ENCODE measurements at places on chromosomes 13 and 19. TPM values are rescaled to one million over a fixed set of nuclear protein-coding genes. Genes with fewer than 3 reads are reported as not detected.

Gene ZSWIM4
- total RNA-seq, result 1.6 TPM

Gene ALOX5AP
- total RNA-seq, result 3.5 TPM

Gene SPATA13
- total RNA-seq, result 16.7 TPM

Gene LRRC4B
- total RNA-seq, result 1.1 TPM

Gene HNRNPA1L2
- total RNA-seq, result 1.0 TPM

Gene LGALS14
- total RNA-seq, result not detected

Gene TMEM161A
- total RNA-seq, result 22.7 TPM

Gene IGFL1
- not detected for total RNA-seq

Gene ADGRE2
- 1.0 TPM for total RNA-seq

- peaks cover under 1% of the 10 kb centered on the region for H3K4me1 ChIP-seq
- no peak for DNase-seq
- H3K27me3 ChIP-seq, result no peaks in the 10 kb centered on the region
- no peaks in the 10 kb centered on the region for H3K36me3 ChIP-seq
- no peak overlapping the region for H3K27ac ChIP-seq
Measured at GRCh38 chr13:94323764-94324758, 155.4 kb downstream of the DCT start.

GRCh38 chr13:33145667-33146066 lies 129.4 kb downstream of the KL start:
- H3K4me3 ChIP-seq, result no peak overlapping the region
- no peak overlapping the region for H3K27ac ChIP-seq
- no peaks in the 10 kb centered on the region for H3K36me3 ChIP-seq
- DNase-seq, result no peak
- H3K4me1 ChIP-seq, result no peaks in the 10 kb centered on the region

GRCh38 chr13:40981949-40982348 lies 37.2 kb downstream of the ELF1 start:
- peak overlapping the region; percentile 69 for H3K27ac ChIP-seq
- H3K36me3 ChIP-seq, result peaks cover 1% of the 10 kb centered on the region
- peaks cover 7% of the 10 kb centered on the region for H3K4me1 ChIP-seq
- no peaks in the 10 kb centered on the region for H3K27me3 ChIP-seq
- DNase-seq, result no peak
- H3K4me3 ChIP-seq, result no peak overlapping the region

DNA sequence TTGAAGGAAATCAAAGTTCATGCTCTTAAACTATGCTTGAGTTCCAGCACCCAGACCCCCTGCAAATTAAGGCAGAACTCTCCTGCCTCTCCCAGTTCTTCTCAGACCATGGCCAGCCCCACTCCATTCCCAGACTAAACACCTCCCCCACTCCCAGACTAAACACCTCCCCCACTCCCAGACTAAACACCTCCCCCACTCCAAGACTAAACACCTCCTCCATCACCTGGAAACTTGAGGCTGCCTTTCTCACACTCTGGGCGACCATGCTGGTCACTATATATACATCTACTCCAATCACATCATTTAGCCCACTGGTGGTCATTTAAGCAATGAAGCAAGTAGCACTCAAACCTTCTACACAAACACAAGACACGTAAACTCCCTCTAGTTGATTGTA lies 57.2 kb downstream of the CAB39L start:
- no peaks in the 10 kb centered on the region for H3K27me3 ChIP-seq
- no peaks in the 10 kb centered on the region for H3K36me3 ChIP-seq
- H3K4me3 ChIP-seq, result no peak overlapping the region
- DNase-seq, result no peak
- no peak overlapping the region for H3K27ac ChIP-seq

DNA sequence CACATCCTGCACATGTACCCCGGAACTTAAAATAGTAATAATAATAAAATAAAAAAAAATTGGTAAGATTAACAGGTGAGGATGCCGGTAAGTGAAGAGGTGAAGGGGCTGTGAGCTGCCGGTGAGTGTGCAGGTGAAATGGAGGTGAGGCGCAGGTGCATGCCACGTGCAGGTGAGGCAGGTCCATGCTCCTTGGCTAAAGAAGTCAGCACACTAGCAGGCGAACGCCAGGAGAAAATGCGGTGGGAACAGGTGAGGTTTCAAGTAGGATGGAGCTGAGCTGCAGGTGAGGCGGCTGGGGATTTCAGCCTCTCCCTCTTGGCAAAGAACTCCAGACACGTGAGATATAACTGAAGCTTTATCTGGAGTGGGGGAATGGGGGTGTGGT lies 7.5 kb upstream of the TNFSF14 start:
- no peak for DNase-seq
- no peak overlapping the region for H3K27ac ChIP-seq
- no peak overlapping the region for H3K4me3 ChIP-seq
- no peaks in the 10 kb centered on the region for H3K4me1 ChIP-seq
- peaks cover 75% of the 10 kb centered on the region for H3K36me3 ChIP-seq

- H3K27ac ChIP-seq, result no peak overlapping the region
- peaks cover 4% of the 10 kb centered on the region for H3K27me3 ChIP-seq
- H3K4me1 ChIP-seq, result no peaks in the 10 kb centered on the region
- no peak for DNase-seq
- no peaks in the 10 kb centered on the region for H3K36me3 ChIP-seq
Measured at GRCh38 chr13:63409791-63410351, 1994.2 kb upstream of the PCDH20 start.

- H3K4me1 ChIP-seq, result no peaks in the 10 kb centered on the region
- H3K36me3 ChIP-seq, result no peaks in the 10 kb centered on the region
- H3K27me3 ChIP-seq, result no peaks in the 10 kb centered on the region
- no peak for DNase-seq
- H3K27ac ChIP-seq, result no peak overlapping the region
Measured at GRCh38 chr13:65378943-65379519, 1851.1 kb downstream of the PCDH9 start.

GRCh38 chr13:46342538-46342937 lies 44.5 kb downstream of the RUBCNL start:
- H3K27me3 ChIP-seq, result no peaks in the 10 kb centered on the region
- no peak overlapping the region for H3K4me3 ChIP-seq
- no peaks in the 10 kb centered on the region for H3K36me3 ChIP-seq

- H3K4me1 ChIP-seq, result peaks cover 43% of the 10 kb centered on the region
- no peak overlapping the region for H3K27ac ChIP-seq
- no peak for DNase-seq
- peaks cover 6% of the 10 kb centered on the region for H3K27me3 ChIP-seq
- no peaks in the 10 kb centered on the region for H3K36me3 ChIP-seq
Measured at GRCh38 chr13:78606471-78607408, 3.4 kb upstream of the POU4F1 start.

GRCh38 chr19:53581871-53582279 lies 43.9 kb downstream of the ZNF331 start:
- H3K36me3 ChIP-seq, result peaks cover 10% of the 10 kb centered on the region
- H3K4me1 ChIP-seq, result no peaks in the 10 kb centered on the region
- DNase-seq, result no peak
- no peak overlapping the region for H3K4me3 ChIP-seq
- H3K27ac ChIP-seq, result no peak overlapping the region

GRCh38 chr19:1534972-1535371 lies 11.1 kb downstream of the PLK5 start:
- H3K4me3 ChIP-seq, result no peak overlapping the region
- no peaks in the 10 kb centered on the region for H3K4me1 ChIP-seq
- no peaks in the 10 kb centered on the region for H3K36me3 ChIP-seq
- H3K27me3 ChIP-seq, result no peaks in the 10 kb centered on the region
- H3K27ac ChIP-seq, result no peak overlapping the region
- DNase-seq, result no peak

- no peaks in the 10 kb centered on the region for H3K4me1 ChIP-seq
- no peaks in the 10 kb centered on the region for H3K27me3 ChIP-seq
- DNase-seq, result no peak
- no peak overlapping the region for H3K27ac ChIP-seq
- no peak overlapping the region for H3K4me3 ChIP-seq
- no peaks in the 10 kb centered on the region for H3K36me3 ChIP-seq
Measured at GRCh38 chr13:32845952-32846950, 170.0 kb upstream of the KL start.

- no peak overlapping the region for H3K4me3 ChIP-seq
- no peak for DNase-seq
- H3K27me3 ChIP-seq, result no peaks in the 10 kb centered on the region
Measured at GRCh38 chr13:112616586-112617362, 28.8 kb upstream of the TUBGCP3 start.

GRCh38 chr13:112838842-112839117 lies 130.2 kb upstream of the MCF2L start:
- H3K27me3 ChIP-seq, result no peaks in the 10 kb centered on the region
- H3K4me1 ChIP-seq, result no peaks in the 10 kb centered on the region
- H3K4me3 ChIP-seq, result no peak overlapping the region
- H3K27ac ChIP-seq, result no peak overlapping the region
- peaks cover 10% of the 10 kb centered on the region for H3K36me3 ChIP-seq
- DNase-seq, result no peak

GRCh38 chr13:51045451-51045850 lies 65.6 kb downstream of the C13orf42 start:
- no peak for DNase-seq
- no peaks in the 10 kb centered on the region for H3K27me3 ChIP-seq
- H3K27ac ChIP-seq, result no peak overlapping the region
- no peaks in the 10 kb centered on the region for H3K36me3 ChIP-seq
- no peaks in the 10 kb centered on the region for H3K4me1 ChIP-seq

DNA sequence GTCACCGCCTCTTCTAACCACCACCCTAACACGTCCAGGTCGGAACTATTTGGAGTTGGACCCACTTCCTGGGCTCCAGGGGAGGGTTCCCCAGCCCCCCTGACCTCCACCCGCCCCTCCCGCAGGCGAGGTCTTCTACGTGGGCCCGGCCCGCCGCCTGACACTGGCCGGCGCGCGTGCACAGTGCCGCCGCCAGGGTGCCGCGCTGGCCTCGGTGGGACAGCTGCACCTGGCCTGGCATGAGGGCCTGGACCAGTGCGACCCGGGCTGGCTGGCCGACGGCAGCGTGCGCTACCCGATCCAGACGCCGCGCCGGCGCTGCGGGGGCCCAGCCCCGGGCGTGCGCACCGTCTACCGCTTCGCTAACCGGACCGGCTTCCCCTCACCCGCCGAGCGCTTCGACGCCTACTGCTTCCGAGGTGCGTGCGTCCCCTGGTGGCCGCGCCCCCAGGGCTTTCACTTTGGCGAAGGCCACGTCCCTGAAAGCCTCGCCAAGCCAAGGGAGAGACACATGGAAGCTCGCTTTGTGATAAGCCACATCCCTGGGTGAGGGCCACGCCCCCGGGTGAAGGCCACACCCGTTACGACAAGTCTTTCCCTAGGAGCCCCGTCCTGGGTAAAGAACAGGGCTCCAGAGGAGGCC lies 13.2 kb downstream of the NCAN start:
- DNase-seq, result peak; percentile 73
- H3K27me3 ChIP-seq, result no peaks in the 10 kb centered on the region
- peak overlapping the region; percentile 48 for H3K4me3 ChIP-seq
- no peak overlapping the region for H3K27ac ChIP-seq
- H3K4me1 ChIP-seq, result peaks cover 12% of the 10 kb centered on the region

DNA sequence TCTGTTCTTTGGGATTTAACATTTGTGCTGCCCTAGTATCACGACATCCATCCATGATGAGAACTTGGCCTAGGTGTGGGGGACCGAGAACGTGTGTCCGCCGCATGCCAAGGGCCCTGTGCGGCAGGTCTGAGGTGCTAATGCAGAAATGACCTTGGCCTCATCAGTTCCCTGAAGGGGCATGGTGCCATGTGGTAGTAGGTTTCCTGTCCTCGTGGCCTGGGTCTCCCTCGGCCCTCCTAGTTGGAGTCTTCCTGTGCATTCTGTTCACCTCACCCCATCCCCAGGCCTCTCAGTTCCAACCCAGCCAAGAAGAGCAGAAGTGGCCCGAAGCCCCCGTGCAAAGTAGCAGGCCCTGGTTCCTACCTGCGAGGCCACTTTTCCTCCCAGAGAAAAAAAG lies 59.8 kb downstream of the GGACT start:
- no peak overlapping the region for H3K27ac ChIP-seq
- H3K4me3 ChIP-seq, result no peak overlapping the region
- H3K27me3 ChIP-seq, result no peaks in the 10 kb centered on the region
- H3K36me3 ChIP-seq, result no peaks in the 10 kb centered on the region
- peaks cover 62% of the 10 kb centered on the region for H3K4me1 ChIP-seq

DNA sequence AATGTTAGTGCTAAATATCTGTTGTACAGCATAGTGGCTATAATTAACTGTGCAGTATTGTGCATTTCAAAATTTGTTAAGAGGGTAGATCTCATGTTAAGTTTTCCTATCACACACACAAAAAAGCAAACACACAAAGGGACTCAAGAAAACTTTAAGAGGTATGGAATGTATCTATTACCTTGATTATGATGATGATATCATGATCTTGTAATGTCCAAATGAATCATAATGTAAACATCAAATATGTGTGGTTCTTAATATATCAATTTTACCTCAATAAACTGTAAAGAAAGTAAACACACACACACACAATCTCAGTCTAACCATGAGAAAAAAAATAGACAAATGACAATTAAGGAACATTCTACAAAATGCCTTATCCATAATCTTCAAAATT lies 934.6 kb downstream of the SLITRK1 start:
- DNase-seq, result no peak
- no peak overlapping the region for H3K27ac ChIP-seq
- H3K36me3 ChIP-seq, result no peaks in the 10 kb centered on the region
- H3K4me3 ChIP-seq, result no peak overlapping the region
- no peaks in the 10 kb centered on the region for H3K4me1 ChIP-seq

DNA sequence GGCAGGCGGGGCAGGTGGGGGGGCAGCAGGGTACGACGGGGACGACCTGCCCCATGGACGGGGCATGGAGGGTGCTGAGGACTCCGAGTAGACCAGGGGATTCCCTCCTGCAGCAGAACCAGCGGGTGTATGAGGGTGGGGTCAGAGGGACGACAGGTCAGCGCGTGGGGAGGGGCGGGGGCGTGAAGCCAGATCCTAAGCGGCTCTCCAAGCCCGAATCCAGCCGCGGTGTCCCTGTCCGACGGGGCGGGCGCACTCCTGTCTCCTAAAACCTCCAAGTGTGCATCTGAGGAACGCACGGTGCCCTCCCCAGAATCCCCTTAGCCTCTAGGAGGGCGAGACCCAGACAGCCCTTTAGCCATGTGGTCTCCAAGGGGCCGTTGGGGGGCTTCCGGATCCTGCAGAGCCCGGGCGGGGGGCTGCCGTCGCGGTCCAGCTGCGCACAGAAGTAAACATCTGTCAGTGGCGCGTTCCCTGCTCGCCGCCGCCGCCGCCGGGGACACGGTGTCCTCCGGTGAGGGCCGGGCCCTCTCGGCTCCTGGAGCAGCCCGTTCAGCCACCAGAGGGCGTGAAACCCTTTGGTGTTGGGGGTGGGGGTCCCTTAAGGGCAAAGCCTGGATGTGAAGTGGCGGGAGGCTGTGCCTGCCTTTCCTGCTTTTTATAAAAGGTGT lies 730 bp downstream of the NRTN start:
- peak; percentile 72 for DNase-seq
- no peaks in the 10 kb centered on the region for H3K27me3 ChIP-seq
- no peak overlapping the region for H3K27ac ChIP-seq
- no peaks in the 10 kb centered on the region for H3K36me3 ChIP-seq
- H3K4me1 ChIP-seq, result peaks cover 18% of the 10 kb centered on the region

DNA sequence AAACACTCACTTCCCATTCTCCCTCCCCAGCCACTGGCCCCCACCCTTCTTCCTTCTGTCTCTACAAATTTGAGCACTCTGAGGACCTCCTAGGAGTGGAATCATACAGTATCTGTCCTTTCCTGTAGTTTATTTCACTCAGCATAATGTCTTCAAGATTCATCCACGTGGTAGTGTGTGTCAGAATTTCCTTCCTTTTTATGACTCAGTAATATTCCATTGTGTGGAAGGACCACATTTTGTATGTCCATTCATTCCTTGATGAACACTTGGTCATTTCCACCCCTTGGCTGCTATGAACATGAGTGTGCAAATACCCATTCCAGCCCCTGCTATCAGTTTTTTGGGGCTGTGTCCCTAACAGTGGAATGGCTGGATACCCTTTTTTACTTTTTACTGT lies 9.8 kb downstream of the KLF2 start:
- no peaks in the 10 kb centered on the region for H3K27me3 ChIP-seq
- no peak for DNase-seq
- H3K27ac ChIP-seq, result no peak overlapping the region

Measured in liver (tissue), 10 donors.